ENCODE measurements at places on chromosomes 4 and X.

- peak; percentile 76 for DNase-seq
These were observed 4.8 kb downstream of the FLNA start for GRCh38 chrX:154369449-154370299.

DNA sequence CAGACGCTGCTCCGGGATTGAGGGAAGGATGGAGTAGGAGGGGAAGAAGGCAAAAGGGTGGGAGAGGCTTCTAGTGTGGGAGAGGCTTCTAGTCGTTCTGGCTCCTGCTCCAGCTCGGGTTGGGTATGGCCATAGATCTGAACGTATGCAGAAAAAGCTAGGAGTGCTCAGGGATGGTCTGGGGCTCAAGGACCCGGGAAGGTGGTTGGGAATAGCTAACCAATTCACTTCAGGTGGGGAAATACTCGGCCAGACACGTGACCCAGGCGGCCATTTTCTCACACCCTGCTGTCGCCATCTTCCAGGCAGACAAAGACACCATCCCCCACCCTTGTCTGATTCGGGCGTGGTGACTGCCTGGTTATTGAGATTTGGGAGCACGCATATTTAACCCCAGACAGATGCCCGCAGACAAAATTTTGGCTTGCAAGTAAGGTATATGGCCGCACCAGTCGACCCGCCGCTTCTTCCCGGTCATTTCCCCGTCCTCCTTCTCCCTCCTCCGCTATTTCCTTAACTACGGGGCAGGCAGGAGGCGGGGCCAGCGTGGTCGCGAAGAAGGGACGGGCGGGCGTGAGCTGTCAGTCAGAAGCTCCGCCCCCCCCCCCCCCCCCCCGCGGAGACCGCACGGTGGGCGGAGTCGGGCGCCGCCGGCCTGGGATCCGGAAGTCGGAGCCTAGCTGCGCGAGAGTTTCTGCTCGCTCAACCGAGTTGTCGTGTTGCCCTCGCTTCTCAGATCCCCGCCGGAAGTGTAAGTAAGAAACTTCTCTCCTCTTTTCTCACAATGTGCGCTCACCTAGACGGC, at the start of gene GNL3L:
GNL3L (plus strand) TSS at position 668 of the 805 bp plus-strand sequence. CDS start 2,348 bp downstream, outside the sequence.
- DNase-seq = peak; percentile 77

DNA sequence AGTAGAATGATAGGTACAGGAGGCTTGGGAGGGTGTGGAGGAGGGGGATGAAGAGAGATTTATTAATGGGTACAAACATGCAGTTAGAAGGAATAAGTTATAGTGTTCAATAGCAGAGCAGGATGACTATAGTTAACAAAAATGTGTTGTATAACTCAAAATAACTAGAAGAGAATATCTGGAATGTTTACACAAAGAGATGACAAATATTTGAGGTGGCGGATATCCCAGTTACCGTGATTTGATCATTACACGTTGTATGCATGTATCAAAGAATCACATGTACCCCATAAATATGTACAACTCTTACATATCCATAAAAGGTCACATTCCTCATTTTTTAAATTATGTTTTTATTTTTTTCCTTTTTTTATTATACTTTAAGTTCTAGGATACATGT, 456.6 kb downstream of the MAGEB5 start:
- no peak for DNase-seq

- DNase-seq = no peak
These were observed 32.3 kb upstream of the AFAP1 start for GRCh38 chr4:7971881-7972500.

- DNase-seq = no peak
These were observed 55.4 kb downstream of the CC2D2A start for GRCh38 chr4:15525080-15525479.

- DNase-seq = no peak
These were observed 34.2 kb downstream of the ZFYVE28 start for GRCh38 chr4:2384245-2384644.

DNA sequence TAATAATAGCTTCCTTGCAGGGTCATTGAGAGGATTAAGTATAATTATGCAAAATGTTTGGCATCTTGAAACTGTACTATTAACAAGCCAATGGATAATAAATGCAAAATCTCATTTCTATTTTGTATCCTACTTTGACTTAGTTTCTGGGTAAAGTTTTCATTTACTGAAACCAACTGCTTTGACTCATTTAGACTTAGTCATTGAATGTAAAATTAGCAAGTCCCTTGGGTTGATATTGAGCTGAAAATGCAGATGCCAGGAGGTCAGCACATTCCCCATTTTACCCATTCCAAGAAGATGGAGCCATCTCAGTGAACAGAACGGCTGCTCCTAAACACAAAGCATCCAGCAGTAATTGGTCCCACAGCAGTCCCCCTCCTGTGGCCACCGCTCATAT, 74.7 kb upstream of the GATB start:
- DNase-seq = no peak

DNA sequence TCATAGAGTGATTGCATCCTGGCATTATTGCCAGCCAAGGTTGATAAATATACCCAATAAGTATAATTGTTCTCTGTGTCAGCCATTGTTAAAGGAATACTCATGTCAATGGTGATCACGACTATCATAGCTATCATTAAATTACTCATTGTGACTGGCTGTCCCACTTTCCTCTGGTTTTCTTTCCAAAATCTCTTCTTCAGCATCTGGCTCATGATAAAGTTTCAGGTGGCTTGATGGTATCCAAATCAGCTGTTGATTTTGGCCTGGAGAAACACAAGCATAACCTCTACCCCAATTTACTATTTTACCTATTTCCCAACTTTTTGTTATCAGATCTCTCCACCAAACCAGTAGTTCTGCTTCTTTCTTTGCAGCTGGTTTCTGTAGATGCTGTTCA, 67.1 kb upstream of the SPIN2A start:
- no peak for DNase-seq

- DNase-seq = no peak
These were observed 109.3 kb downstream of the ADRA2C start for GRCh38 chr4:3875466-3875865.

DNA sequence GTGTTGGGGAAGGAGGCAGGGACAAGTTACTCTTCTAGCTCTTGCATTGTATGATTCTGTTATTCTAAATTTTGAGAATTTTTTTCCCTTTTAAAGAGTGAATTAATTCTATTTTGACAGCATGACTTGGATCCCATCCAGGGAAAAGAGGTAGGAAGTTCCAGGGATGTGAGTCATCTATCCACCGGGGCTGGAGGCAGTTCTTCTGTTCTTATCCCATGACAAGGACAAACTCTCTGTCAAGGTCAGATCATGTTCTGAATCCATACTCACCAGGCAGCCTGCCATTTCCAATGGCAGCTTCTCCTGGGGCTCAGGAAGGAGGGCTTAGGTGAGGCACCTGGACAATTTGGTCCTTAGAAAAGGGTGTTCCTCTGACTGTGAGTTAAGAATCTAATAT, 132.0 kb upstream of the MED14 start:
- no peak for DNase-seq

DNA sequence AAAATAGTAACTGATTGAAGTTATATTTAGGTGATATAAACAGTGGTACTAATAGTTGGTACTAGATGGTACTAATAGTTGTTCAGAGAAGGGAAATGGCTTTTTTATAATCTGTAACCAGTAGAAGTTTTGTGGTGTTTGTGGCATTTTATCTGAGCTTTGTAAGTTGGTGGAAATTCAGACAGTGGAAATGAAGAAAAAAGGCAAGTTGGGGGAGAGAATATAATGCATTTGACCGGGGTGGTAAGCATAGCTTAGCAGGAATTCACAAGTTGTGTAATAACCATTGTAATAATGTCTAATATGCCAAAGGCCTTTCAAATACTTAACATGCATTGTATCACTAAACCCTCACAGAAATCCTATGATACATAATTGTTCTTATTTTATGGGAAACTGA, 36.3 kb downstream of the DTHD1 start:
- DNase-seq = no peak

DNA sequence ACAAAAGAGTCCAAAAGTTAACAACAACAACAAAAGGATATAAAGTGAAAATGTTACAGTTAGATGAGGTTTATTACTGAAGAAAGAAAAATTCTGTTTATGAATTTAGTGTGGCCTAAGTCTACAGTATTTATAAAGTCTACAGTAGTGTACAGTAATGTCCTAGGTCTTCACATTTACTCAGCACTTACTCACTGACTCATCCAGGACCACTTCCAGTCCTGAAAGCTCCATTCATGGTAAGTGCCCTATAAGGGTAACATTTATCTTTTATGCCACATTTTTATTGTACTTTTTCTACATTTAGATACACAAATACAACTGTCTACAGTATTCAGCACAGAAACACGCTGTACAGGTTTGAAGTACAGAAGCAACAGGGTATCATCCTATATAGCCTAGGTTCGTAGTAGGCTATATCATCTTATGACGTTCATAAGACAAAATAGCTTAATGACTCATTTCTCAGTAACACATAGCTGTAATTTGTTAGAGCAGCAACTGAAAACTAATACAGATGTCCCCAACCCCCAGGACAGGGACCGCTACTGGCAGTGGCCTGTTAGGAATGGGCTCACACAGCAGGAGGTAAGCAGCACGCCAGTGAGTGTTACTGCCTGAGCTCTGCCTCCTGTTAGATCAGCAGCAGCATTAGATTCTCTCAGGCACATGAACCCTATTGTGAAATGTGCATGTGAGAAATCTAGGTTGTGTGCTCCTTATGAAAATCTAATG, 61.3 kb downstream of the CENPC start:
- DNase-seq = no peak

DNA sequence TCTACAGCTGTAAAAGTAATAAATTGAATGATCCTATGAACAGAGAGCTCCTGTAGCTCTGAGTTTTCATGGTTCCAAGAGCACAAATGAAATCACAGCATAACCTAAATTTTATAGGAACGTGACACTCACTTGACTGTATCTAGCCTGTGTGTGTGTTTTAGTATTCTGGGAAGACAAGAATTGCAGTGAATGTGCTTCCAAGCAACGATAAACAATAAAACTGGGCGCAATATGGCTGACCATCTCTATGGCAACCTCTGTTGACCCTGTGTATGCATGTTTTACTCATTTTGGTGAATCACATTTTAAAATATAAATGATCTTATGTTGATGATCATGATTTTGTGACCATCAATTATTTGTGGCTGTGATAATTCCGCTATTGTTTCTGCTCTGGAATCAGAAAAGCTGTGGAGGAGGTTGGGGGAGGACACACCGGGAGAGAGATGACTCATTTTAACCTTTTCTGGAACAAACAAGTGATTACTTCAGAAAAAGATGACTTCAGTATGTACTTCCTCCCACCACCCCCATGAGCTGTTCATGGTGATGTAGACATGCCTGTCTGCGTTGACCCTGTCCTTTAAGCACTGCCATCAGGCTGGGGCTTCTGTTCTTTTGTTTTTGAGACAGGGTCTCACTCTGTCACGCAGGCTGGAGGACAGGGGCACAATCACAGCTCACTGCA, 31.8 kb downstream of the USP11 start:
- no peak for DNase-seq

DNA sequence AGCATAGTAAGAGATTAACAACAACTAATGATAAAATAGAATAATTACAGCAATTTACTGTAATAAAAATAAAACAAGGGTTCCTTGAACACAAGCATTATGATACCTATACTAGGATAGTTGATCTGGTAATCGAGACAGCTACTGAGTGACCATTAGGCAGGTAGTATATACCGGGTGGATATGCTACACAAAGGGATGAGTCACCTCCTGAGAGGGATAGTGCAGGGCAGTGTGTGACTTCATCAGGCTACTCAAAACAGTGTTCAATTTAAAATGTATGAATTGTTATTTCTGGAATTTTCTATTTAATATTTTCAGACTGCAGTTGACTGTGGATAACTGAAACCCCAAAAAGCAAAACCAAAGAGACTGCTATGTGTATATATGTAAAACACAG, 9.7 kb upstream of the ANTXR2 start:
- no peak for DNase-seq

Data from NT2/D1 (cell line).